Spinal cord (tissue), 10 donors: ENCODE measurements at places on chromosomes 2 and 18. TPM values are rescaled to one million over a fixed set of nuclear protein-coding genes. Genes with fewer than 3 reads are reported as not detected.

CBLN2 gene
- total RNA-seq, result 20.0 TPM

TDRD15 gene
- 1.4 TPM for total RNA-seq

SCYGR4 gene
- total RNA-seq, result not detected

LINC00305 gene
- total RNA-seq, result not detected

PCBP1 gene
- total RNA-seq, result 57.1 TPM

UGT1A10 gene
- not detected for total RNA-seq

LRP1B gene
- 32.3 TPM for total RNA-seq

COL4A3 gene
- 2.2 TPM for total RNA-seq
